ENCODE measurements at places on chromosomes 4 and X.

DNA sequence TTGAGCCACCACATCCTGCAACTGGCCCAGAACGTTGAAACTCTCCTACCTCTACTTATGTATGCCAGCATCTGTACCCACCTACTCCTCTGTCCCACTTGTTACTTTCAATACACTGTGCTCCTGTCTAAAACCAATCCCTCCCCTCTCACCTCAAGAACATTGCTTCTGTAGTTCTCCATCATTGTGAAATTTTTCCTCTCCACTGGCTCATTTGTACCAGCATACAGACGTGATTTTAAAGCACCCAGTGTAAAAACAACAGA lies 25.5 kb upstream of the USO1 start:
- DNase-seq = no peak

DNA sequence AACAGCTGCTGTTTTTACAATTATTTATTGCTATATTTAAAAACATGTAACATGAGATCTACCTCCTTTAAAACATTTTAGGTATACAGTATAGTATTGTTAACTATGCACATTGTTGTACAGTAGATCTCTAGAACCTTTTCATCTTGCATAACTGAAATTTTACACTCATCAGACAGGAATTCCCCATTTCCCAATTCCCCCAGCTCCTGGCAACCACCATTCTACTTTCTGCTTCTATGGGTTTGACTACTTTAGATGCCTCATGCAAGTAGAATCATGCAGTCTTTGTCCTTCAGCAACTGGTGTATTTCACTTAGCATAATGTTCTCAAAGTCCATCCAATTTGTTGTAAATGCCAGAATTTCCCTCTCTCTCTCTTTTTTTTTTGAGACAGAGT lies 9.7 kb upstream of the LSM6 start:
- no peak for DNase-seq

DNA sequence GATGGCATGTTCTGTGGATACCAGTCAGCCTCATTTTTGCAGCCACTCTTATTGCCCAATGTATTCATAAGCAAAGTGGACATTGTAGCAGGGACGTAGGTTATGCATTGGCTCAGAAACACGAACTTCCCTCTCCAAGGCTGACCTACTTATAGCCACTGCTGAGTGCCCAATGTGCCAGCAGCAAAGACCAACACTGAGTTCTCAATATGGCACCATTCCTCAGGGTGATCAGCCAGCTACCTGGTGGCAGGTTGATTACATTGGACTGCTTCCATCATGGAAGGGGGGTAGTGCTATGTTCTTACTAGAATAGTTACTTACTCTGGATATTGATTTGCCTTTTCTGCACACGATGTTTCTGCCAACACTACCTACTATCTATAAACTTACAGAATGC lies 306.9 kb downstream of the KCNIP4 start:
- no peak for DNase-seq

DNA sequence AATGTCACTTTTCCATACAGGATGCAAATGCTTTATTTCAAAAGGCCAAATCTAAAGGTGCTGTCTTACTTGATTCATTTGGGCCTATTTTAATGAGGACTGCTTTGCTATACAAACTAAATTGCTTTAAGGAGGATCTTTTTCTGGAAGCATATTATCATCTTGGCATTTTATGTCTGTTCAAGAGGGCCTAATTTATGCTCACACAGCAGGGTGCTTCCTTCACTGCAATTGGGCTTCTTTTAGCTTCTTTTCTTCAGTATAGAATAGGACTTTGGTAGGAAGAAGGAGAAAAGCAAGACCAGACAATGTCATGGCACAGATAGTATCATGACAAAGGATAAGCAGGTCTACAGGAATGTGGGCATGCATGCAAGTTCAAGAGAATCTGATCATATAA lies 222.4 kb upstream of the ANKRD50 start:
- DNase-seq = no peak

- DNase-seq = no peak
Observed at GRCh38 chr4:71866212-71866885, 82.5 kb upstream of the GC start.

- no peak for DNase-seq
Observed at GRCh38 chr4:163688856-163689255, 194.4 kb downstream of the TMA16 start.

- no peak for DNase-seq
Observed at GRCh38 chrX:14496674-14497073, 32.7 kb upstream of the GLRA2 start.

GRCh38 chr4:81758574-81759264 lies 287.0 kb upstream of the RASGEF1B start:
- no peak for DNase-seq

GRCh38 chrX:72526534-72527508 lies 45.8 kb downstream of the HDAC8 start:
- DNase-seq = no peak

Data from muscle of arm (tissue), 14 donors.